ENCODE measurements at places on chromosomes 6 and 20.
A peak's percentile ranks its signal among the peaks of the same experiment; 100 is the strongest.

- no peak for DNase-seq
These were observed 313.0 kb upstream of the IRAK1BP1 start for GRCh38 chr6:78554341-78554740.

DNA sequence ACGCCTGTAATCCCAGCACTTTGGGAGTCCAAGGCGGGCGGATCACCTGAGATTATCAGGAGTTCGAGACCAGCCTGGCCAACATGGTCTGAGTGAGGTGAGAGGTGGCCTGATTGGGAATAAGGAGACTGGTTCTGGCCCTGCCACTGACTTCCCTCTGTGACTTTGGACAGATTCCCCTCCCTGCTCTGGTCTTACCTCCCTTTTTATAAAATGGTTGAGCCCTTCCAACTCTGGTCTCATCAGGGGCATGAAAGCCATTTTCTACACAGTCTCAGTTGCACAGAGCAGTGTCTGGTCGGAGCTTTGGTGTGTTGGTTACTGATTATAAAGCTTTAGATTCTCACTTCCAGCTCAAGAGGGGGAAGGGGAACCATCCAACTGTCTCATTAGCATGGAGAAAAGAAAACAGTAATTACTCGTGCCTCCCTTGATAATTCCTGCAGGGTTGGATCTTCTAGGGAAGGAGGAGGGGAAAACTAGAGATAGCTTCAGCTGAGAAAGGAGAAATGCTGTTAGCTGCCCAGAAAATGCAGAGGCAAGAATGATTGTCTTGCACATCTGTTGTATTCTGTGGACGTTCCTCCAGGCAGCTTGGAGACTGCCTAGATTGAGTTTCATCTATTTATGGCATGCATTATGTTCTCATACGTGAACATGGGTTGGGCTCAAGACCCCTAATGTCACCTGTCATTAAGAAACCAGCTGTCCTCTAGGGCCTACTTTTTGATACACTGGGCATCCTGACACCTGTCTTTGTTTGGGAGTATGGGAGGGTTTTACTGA lies 30.4 kb downstream of the RALY start:
- no peak for DNase-seq

DNA sequence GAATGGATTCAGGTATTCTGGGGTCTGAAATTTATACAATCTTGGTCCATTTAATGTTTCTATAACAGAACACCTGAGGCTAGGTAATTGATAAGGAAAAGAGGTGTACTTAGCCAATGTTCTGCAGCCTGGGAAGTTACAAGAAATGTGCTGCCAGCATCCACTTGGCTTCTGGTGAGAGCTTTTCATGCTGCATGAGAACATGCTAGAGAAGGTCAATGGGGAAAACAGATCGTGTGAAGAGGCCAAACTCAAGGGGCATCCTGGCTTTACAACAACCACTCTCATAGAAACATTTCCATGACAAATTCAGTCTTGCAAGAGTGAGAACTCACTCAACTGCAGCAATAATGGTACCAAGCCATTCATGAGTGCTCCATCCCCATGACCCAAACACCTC lies 16.8 kb downstream of the IL22RA2 start:
- DNase-seq = no peak

- DNase-seq = no peak
These were observed 26.4 kb downstream of the ANKRD60 start for GRCh38 chr20:58202044-58202443.

GRCh38 chr20:5526516-5526915 lies 209.8 kb upstream of the PROKR2 start:
- DNase-seq = no peak

GRCh38 chr6:80991316-80991715 lies 761.2 kb downstream of the TENT5A start:
- no peak for DNase-seq

DNA sequence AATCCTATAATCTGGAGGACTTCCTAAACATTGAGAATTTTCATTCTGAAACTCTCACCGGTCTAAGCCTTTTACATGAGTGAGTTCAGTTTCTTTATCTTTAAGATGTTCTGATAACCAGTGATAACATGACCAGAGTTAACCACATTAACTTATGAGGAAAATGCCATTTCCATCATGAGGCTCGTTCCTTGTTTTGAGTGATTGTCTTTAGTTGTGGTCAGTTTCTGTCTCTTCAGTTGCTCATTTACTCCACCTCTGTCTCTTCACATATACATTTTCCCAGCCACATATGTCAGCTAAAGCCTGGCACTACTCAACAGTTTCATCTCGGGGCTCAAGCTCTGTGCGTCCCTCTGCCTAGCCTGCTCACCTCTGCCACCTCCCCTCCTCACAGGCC lies 70.4 kb downstream of the JAG1 start:
- DNase-seq = no peak

- no peak for DNase-seq
These were observed 40.7 kb downstream of the CPXM1 start for GRCh38 chr20:2759603-2760296.

DNA sequence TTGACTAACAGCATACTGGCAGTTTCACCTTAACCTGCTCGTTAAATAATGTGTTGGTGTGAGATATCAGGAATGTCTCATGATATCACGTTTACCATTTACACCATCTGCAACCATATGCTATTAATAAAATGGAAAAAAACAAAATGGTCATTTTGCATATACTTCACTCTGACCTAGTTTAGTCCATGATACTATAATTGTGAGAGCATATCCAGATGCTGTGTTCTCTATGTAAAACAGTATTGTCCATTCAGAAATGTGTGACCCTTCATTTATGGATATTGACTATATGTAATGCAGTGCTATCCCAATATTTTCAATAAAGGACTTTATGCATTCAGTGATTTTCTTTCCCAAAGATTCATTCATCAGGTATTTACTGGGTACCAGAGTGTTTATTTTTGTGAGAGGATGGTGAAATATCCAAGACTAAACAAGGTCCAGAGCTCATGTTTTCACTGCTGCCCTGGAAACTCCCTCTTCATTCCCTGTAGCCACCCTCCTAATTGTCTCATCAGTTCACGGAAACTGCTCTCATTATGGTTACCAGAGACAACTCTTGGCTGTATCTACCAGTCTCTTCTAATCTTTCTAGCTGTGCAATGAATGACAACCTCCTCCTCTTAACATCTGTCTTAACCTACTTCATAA lies 25.7 kb upstream of the HINT3 start:
- DNase-seq = no peak

DNA sequence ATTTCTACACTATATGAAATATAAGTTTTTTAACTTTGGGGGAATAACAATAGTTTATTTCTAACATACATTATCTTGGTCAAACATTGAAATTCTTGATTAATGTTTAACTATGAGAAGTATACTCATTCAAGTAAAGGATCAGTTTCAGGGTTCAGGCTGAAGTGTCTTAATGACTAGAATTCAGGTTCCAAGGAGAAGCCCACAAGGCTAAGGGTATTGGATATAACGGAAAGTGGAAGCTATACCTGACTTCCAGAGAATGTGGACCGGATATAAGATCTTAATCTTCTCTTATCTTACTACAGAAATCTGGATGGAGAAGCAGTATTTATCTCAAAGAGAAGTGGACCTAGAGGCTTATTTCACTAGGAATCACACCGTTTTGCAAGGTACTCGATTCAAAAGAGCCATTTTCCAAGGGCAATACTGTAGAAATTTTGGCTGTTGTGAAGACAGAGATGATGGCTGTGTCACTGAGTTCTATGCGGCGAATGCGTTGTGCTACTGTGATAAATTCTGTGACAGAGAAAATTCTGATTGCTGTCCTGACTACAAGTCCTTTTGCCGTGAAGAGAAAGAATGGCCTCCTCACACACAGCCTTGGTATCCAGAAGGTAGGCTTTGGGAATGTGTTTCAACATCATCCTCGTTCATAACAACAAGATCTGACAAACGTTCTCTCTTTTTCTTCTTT lies at the start of gene TINAG:
TSS of gene TINAG (plus strand) at position 153 of the 697 bp plus-strand sequence. CDS start at position 263, 110 bp downstream.
- no peak for DNase-seq

DNA sequence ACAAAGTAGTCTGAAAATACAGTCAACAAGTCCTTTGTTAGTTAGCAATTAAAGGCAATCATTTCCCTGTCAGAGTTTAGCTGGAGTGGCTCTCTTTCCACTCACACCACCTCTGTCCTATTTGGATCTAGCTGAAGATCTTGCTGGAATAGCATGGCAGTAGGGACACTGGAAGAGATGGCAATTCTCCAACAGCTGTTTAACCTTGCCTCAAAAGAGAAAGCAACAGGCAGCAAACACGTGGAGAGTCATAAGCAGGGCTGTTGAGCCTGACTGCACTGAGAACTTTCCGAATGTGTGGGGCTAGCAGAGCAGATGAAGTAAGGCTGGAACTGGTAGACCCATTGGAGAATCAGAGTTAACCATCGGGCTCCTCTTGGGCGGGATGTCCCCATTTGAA lies 38.0 kb upstream of the PRSS35 start:
- no peak for DNase-seq

DNA sequence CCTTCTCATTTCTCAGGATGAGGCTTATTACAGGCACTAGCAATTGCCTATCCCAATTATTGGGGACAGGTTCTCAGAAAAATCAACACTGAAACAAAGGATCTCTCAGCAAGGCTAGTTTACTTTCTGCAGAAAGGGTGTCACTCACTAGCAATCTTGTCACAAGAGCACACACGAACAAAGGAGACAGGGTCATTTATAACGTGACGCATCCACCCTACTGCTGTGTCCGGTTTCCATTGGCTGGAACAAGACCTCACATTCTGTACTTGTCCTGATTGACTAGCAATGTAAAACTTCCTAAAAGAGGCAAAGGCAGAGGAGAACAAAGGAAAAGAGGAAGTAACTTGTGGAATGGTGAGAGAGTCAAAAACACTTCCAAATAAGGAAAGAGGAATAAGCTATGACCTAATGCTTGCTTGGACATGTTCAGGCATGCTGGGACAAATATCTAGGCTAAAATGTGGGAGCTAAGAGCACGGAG lies 160.2 kb upstream of the STXBP5 start:
- no peak for DNase-seq

DNA sequence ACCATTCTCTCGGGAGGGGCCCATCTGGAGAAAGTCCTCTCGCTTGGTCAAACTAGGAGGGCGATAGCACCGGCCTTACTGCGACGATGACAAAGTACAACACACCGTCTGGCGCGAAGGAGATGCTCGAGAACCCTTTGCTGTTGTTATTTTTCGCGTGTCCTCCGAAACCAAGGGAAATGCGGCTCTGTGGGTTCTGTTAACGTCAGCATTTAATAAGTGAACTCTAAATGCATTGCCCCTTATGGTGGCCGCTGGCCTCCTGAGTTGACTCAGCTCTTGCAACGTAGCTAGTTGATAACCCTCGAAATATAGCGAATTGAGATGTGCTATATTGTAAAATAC lies 577 bp upstream of the SCAND1 start:
- no peak for DNase-seq

GRCh38 chr6:169555971-169556617 lies 145.7 kb downstream of the WDR27 start:
- no peak for DNase-seq

DNA sequence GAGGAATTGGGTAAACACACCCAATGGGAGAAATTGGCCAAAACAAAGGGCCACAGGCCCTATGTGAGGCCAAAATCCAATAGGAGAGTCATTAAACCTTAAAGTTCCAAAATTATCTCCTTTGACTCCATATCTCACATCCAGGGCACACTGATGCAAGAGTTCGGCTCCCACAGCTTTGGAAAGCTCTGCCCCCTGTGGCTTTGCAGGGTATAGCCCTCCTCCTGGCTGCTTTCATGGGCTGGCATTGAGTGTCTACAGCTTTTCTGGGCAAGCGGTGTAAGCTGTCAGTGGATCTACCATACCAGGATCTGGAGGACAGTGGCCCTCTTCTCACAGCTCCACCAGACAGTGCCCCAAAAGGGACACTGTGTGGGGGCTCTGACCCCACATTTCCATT lies 160.5 kb downstream of the ADGRG6 start:
- DNase-seq = no peak

DNA sequence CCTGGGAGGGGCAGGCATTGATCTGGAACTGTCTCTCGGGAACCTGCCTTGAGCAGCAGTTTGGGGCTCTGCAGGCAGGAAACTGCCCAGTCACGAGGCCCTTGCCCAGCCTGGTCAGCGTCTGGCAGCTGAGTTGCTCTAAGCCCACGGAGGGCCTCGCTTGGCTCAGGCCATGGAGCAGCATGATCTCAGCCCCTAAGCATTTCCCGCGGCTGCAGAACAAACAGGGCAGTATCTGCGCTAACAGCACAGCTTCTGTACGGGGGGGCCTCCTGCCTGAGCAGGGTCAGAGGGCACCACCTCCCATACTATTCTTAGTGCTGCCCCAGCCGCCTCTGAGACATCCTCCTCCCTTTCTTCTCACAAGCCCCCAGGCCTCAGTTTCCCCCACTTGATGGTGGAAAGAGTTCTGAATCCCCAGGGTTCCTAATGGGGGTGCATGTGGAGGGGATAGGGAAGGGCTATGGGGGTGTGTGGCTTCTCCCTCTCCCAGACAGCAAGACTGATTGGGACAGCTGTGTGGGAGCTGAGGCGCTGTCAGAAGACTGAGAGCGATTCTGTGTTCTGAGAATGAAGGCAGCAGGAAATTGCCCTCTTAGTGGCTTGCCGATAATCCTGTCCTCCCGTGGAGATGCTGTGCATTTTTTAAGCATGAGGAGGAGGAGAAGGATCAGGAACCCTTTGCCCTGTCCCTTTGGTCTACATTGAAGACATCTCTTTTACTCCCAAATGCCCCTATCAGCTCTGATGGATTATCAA lies 46.4 kb downstream of the MOCS1 start:
- peak; percentile 88 for DNase-seq
